Stimulated activated CD8-positive, alpha-beta memory T cell treated with anti-CD3 and anti-CD28 coated beads, Interleukin-2, amount 100 ng/mL, for 48 hours (primary cell): ENCODE measurements at places on chromosomes 6 and 20.

GRCh38 chr20:3164043-3164762 lies 4.5 kb upstream of the FASTKD5 start:
- DNase-seq: no peak

DNA sequence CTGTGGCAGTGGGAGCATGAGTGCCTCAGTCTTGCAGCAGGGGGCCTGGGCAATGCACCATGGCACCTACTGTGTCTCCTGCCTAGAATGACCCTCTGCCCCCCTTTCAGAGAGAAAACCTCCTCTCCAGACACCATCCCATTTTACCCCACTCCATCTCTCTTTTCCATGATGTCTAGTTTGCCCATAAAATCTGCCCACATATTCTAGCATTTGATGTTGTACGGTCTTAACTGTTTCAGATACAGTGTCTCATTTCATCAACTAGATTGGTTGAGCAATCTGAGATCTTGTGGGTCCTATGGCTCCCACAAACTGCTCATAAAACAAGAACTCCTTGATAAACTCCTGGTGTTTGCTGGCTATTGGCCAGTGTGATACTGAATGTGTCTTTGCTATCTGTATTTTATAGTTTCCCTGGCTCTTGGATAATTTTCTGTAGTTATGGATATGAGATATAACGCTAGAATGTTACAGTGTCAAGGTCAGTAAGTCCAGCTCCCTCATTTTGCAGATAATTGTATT lies 8.1 kb downstream of the PNPLA1 start:
- no peak for DNase-seq

- DNase-seq: no peak
Observed at GRCh38 chr20:41969656-41970055, 351.5 kb upstream of the CHD6 start.

DNA sequence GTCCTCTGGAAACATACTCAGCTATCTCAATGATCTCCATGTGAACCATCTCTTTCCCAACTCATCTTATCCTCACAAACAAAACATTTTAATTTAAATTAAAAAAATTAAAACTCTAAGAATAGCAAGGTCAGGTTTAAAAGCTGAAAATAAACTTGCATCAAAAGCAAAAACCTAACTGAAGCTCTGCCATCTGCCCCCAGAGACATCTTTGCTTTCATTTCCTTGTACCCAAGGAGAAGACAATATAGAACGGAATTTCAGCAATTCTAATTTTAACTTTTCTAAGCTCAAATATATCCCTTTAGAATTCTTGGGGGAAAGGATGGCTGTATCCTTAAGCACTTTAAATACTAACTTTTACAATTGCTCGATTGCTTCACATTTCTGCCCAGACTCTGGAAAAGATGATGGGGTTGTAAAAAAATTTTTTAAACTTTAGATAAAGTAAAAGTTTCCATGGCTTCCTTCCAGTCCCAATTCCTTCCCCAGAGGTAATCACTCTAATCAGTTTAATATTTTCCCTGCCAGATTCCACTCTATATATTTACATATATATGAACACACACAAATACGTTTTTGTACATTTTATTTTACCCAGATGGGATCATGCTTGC lies 69.2 kb upstream of the SMIM29 start:
- no peak for DNase-seq

- no peak for DNase-seq
Observed at GRCh38 chr6:148169706-148170105, 172.9 kb upstream of the SASH1 start.

DNA sequence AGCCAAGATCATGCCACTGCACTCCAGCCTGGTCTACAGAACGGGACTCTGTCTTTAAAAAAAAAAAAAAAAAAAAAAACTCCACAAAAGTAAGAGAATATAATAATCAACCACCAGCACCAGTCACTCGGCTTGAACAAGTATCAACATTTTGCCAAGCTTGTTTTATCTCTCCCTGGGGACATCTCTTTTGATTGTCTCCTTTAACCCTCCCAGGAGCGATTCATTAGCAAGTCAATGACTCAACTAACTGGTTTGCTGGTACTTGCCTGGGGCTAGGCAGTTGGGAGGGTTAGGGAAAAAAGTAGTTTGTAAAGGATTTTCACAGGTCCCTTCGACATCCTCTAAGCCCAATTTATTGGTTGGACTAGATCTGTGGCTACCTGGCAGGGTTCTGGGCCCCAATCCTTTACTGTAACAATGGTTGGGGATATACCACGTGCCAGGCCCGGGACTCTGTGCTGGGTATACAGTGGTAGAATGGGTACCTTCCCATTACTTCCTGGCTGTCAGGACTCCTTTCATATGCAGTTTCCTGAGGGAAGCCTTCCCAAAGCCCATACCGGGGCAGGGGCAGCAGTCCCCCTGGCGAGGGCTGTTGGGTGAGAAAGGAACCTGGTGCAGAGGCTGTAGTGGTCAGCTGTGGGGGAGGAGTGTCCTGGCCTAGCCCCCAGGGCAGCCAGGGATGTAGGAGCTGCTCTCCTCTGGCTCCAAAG lies 12.2 kb downstream of the TGIF2 start:
- no peak for DNase-seq

DNA sequence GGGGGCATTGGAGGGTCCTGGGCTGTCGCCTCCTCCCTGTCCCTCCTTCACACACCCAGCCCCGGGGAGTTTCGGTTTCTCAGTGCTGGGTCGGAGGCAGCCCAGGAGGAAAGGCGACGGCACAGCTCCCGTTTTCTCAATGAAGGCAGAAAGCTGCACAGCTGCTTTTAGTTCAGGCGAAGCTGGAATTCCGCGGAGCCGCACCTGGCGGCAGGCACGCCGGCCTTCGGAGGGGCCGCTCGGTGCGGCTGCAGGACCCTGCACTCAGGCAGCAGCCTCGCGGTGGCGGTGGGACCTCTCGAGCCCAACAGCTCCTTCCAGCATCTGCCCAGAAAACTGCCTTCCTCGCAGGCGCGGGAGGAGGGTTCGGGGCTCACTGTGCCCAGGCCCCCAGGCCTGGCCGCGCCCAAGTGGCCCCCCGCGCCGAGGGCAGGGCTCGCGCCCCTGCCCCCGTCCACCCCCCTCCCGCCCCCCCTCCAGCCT lies 4.6 kb downstream of the FOXQ1 start:
- no peak for DNase-seq

GRCh38 chr20:10005885-10006284 lies 28.9 kb upstream of the ANKEF1 start:
- DNase-seq: no peak

DNA sequence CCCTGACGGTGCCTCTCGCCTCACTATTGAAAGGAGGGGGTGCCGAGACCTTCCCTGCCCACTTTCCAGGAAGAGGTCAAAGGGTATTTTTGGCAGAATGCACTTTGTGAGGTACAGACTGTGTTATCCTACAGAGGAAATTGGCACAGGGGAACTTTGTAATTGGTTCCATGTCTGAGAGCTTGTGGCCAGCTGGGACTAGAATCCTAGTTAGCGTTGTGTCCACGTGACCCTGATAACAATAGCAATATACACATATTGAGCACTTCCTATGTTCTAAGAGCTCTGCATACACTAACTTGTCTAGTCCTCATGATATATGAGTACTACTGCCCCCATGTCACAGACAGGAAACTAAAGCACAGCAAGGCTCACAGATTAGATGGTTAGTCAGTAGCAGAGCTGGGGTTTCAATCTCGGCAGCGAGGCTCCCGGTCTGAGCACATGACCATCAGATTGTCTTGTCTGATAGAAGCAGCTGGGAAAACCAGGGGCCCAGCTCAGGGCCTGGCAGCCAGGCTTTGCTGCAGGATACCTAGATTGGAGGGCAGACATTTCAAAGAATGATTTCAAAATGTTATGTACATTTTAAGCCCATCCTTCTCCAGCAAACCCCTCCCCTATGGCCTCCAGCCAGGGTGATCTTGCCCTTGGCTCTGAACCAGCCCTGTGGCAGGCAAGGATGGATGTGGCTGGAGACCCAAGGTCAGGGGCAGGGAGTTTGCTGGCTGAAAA lies 1.4 kb downstream of the MAPK13 start:
- DNase-seq: peak; percentile 24

GRCh38 chr6:120478650-120479049 lies 855.6 kb downstream of the TBC1D32 start:
- DNase-seq: no peak

DNA sequence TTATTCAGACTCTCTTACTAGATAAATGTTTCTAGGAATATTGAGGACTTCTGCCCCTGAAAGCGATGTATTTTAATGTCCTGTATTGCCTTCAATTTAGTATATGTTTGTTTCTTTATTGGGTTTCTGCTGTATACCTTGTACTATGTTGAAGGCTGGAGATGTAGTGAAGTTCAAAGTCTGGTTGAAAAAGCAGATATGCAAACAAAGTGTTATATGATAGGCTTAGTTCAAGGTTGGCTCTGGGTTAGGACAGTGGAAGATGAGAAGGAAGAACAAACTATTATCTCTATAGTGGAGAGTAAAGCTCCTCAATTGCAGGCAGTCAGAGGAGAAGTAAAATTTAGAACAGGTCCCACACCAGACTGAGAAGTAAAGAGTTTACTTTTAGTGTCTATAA lies 36.3 kb upstream of the ADGRG6 start:
- no peak for DNase-seq

- no peak for DNase-seq
Observed at GRCh38 chr6:41197234-41197633, 3.7 kb downstream of the TREML2 start.

DNA sequence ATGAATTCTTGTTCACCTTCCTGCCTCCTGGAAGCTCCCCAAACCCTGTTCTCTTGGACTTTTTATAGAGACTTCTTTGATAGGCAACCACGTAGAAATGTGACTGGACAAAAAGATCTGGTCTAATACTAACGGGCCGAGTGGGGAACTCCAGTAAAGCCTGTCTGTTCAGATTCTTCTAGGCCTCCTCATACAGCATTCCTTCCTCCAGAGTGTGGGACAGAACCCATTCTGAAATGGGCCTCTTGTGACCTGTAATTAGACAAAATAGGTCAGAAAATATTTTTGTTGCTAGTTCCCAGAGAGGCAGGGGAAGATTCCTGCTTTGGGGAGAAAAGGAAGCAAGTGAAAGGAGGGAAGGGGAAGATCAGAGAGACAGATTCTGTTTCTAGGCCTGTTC lies 374.3 kb downstream of the CDH26 start:
- DNase-seq: no peak

DNA sequence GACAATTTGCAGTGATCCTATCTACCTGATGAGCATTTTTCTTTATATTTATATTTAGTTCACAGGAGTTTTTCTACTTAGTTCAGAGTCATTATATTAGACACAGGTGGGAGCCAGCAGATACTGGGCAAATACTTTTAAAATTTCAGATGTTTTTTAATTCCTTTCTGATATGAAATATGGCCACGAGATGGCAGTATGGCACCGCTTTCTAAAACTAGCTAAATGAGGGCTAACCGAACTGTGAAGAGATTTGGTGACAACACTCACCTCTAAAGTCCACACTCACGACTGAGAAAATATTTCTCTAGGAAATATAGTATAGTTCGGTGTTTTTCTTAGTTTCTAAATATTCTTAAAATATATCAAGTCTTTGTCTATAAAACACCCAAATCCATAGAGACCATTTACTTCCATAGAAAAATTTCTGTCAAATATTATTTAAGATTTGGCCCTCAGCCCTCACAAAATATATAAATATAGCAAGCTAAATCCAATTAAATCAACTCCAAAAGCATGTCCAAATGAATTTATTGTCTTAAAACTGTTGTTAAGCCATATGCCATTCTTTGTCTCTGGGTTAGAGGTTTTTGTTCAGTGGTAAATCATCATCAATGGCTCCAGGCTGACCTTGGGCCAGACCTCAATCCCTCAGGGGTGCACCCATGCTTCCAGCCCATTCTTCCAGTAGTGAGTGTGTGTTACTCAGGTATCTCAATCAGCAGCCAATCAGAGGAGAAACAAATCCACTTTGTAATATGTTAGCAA lies 63.6 kb downstream of the HUS1B start:
- DNase-seq: peak; percentile 17

DNA sequence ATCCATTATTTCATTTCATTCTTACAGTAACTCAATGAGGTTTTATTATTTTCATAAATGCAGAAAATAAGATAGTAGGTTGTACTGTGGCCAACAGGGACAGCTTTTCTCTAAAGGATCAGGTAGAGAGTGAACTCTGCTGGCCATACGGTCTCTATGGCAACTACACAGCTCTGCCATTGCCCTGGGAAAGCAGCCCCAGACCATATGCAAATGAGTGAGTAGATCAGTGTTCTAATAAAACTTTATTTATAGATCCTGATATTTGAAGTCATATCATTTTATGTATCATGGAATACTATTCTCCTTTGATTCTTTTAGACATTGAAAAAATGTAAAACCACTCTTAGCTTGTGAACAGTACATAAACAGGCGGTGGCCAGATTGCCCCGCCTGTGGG lies 192.5 kb upstream of the RREB1 start:
- DNase-seq: no peak

GRCh38 chr6:33248643-33248931 lies 23.1 kb downstream of the VPS52 start:
- peak; percentile 15 for DNase-seq

- no peak for DNase-seq
Observed at GRCh38 chr6:11128608-11129007, 17.1 kb upstream of the ERVFRD-1 start.

GRCh38 chr20:23092384-23092756 lies 6.2 kb upstream of the CD93 start:
- no peak for DNase-seq

DNA sequence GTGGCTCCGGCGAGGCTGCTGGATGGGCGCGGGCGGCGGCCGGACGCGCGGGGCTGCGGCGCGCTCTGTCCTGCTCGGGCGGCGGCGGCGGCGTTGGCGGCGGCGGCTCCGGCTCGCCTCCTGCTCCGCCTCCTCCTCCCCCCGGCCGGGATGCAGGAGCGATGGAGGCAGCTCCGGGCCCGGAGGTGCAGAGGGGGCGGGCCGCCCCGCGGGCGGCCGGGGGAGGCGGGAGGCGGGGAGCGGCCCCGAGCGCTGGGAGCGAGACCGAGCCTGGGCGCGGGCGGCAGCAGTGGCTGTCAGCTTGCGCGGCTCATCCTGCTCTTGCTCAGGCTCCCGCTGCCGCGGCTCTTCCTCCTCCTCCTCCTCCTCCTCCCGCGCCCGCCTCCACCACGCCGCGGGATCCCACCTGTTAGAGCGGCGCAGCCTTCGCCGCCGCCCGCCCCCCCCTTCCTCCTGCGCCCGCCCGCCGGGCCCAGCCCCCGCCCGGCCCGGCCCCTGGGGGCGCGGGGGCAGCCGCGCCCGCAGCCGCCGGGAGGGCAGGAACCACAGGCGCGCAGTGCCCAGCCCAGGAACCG lies at the start of gene NOL4L:
NOL4L (minus strand) TSS at position 323 of the 575 bp plus-strand sequence. CDS start 443 bp downstream, outside the sequence.
- no peak for DNase-seq

DNA sequence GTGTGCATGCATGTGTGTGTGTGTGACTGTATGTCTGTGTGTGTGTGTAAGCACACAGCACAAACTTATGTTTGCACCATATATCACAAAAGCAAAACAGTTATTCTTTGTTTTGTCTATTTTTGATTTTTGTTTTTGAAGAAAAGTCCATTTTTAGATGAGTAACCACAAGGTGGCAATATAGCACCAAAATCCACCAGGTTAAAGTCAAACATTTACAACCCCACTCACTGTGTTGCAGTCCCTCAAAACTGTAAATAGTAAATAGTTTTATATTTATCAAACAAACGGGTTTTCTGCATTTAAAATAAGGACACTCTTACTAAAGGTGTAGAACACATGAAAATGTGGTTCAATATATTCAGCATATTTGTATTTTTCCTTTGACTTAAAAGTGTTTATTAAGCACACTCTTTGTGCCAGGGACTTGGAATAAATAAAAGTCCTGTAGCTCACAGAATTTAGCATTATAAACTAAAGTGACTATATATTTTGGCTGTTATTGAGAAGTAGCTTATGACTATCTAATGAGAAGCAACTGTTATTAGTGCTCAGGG lies 118.5 kb downstream of the GFRAL start:
- no peak for DNase-seq
